D341Med (cell line): ENCODE measurements at places on chromosomes 4 and X.

DNA sequence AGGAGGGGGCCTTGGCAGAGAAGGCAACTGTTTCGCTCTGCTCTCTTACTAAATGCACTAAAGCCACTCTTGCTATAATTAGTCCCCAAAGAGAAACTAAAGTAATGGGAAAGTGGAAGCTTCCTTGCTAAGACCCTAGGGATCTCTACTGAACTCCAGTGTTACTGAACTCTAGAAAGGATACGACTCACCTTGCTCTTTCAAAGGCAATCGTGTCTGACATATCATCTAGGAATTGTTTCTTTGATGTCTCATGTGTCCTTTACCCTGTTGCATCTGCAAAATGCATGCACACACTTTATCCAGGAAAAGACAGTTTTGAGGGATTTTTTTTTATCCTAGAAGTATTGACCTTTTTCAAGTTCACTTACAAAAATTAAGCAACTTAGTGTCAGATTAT is 148.1 kb upstream of the FAM9B start:
- no peak for DNase-seq

GRCh38 chr4:1405636-1406393 is 427 bp downstream of the NKX1-1 start:
- DNase-seq, result peak; percentile 65

GRCh38 chr4:4575284-4576211 is 33.7 kb upstream of the STX18 start:
- peak; percentile 34 for DNase-seq

- DNase-seq, result no peak
These were observed 78.8 kb downstream of the PHEX start for GRCh38 chrX:22110729-22111494.

- DNase-seq, result no peak
These were observed 17.4 kb upstream of the AFAP1 start for GRCh38 chr4:7956934-7957656.
